ENCODE measurements at places on chromosomes 5 and 9.

DNA sequence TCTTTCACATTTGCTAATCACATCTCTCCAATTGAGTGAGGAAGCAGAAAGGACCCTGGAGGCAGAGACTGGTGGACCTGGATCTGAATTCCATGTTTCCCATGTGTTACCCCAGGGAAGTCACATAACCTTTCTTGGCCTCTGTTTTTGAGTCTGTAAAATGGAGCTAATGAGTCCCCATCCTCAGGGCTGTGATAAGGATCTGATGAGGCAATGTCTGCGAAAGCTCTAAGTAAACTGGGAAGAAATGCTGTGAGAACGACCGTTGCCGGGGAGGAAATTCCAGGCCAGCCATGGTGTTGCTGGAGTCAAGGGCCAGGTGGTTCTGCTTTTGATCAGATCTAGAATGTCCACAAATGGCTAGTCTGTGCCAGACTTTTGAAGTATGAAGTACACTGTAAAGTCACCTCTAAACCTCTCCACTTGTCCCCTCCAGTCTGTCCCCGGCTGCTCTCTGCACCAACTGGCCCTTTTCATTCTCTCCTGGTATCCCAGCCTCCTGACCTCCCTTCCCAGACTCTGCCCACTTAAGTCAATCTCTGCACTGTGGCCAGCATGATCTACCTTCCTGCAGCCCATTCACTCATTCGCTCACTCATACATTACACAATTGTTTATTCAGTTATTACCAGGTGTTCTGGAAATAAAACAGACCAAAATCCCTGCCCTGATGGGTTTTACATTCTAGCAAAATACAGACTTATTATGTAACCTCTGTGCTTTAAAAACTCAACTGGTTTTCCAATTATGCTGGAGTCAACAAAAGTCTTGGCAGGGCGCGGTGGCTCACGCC, 32.5 kb upstream of the N4BP3 start:
- no peak for DNase-seq

DNA sequence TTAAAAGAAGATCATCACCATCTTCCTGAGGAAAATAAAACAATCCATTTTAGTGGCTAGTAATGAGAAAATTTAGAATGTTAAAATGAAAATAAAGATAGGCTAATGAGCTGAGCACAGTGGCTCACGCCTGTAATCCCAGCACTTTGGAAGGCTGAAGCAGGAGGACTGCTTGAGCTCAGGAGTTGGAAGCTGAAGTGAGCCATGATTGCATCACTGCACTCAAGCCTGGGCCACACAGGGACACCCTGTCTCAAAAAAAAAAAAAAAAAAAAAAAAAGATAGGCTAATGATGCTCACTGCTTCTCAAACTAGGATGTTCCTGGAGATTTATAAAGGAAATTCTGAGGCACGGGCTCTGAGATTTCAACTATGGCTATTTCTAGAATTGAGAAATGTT, 50.3 kb downstream of the CPLANE1 start:
- DNase-seq: no peak

DNA sequence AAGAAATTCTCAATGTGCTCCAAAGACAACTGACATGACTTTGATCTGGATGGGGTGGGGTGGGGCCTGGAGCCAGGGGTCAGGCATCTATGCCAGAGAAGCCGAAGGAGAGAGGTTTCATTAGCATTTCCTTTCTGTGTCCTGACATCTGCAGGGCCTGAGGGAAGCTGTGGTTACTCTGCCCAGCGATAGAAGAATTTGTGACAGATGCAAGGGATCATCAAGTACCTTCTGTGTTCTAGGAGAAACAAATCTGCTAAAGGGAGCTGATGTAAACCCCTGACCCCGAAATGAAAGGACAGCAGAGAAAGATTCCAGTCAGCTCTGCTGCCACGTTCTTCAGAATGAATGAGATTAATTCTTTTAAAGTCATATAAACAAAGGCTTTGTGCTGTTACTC, 335.7 kb downstream of the PRELID2 start:
- peak; percentile 9 for DNase-seq

GRCh38 chr5:164357395-164358033, 852.1 kb downstream of the MAT2B start:
- no peak for DNase-seq

DNA sequence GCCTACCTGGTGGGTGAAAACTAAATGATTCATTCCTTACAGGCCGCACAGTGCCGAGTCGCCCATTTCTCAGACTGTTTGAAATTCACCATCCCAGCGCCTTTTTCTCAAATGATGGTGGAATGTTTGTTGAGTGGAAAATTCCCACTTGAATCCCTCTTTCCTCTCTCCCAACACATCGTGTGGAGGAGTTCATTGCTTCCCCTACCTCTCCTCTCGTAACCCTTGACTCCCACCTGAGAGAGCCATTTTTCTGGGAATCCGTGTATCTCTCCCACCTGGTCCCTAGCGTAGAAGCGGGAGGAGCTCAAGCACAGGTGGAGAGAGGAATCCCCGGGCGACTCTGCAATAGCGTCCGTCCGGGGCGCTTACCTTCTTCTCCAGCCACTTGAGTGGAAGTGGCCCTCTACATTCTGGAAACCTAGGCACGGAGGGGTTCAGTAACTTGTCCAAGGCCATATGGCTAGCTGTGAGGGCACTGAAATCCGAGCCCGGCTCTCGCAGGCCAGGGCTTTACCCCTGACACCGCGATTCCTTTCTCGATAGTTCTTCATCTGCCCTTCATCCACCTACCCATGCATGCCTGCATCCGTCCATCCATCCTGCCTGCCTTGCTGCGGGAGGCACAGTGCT, 683 bp downstream of the OSMR start:
- DNase-seq: no peak

DNA sequence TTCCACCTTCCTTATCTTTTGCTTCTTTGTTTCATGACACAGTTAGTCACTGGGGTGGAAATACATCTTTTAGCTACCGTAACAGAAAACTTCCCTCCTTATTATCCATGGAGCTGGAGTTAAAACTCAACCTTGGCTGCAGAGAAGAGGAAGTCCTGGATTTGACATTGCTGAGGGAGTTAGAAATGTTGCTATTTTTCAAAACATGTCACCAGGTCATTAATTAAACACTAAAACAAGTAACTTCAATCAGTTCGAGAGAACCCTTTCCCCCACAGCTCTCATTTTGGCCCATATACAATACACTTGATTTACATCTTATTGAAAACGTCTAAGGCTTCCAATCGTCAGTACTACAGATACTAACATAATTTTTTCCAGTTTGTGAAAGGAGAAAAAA, 237.9 kb upstream of the CD180 start:
- DNase-seq: no peak

DNA sequence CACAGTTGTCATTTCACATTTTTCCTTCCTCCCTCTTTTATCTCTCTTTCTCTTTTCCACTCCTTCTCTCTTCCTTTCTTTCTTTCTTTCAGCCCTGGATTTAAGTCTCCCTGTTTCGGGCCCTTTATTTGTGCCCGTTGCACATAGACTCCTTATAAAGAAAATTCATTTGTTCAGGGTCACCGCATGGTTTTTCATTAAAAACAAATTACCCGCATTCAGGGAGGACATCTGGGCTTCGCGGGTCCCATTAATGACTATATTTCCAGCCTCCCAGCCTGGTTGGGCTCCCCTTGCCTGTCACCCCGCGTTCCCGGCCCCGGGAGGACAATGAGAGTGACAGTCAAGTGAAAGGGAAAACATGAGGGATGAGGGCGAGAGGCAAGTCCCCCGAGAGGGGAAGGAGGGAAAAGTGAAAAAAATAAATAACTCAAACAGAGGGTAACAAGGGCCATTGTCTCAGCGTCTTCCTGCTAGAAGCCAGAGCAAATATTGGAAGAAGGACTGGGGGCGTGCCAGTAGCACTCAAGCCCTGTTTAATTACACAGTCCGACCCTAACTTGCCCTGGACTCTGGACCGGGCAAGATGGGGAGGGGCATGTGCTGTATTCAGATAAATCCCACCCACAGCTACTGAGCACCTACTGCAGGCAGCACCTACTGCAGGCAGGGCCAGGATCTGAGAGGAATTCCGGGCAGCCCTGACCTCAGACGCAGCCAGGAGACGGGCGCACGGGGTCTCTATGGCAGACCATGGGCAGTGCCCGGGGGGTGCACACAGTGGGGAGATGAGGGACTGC, 166.2 kb downstream of the PAX5 start:
- DNase-seq: no peak

DNA sequence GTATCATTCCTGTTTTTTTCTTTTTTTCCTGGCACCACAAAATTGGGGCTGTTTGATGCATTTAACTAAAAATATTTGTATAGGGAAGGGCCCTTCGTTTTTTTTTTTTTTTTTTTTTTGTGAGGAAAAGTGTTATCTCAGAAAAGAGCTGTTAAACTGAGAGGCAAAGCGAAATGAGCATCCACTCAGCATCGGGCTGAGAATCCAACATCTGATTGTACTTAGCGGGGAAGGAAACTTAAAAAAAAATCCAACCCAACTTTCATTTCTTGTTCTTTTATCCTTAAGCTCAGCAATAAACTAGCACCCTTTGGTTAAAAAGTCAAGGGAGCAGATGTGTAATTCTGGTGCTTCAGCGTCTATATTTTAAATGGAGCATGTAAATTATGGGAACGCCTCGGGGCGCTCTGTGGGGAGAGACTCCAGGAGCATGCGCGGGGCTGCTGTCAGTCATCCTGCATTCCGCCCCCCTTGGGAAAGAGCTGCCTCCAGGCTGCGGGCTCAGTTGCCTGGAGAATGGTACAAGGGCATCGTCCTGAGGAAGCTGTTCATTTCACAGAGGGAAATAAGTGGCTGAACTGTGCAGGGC, 33.3 kb downstream of the DMRT2 start:
- DNase-seq: no peak

- no peak for DNase-seq
Measured at GRCh38 chr9:124853605-124854143, 414 bp downstream of the WDR38 start.

- no peak for DNase-seq
Measured at GRCh38 chr9:112809351-112809848, 58.8 kb downstream of the SNX30 start.

- no peak for DNase-seq
Measured at GRCh38 chr5:177134697-177135225, 1.2 kb downstream of the NSD1 start.

Data from NT2/D1 (cell line).